ENCODE measurements at places on chromosomes 5 and 9.

GRCh38 chr9:115717298-115717697 is 436.3 kb upstream of the PAPPA start:
- DNase-seq = no peak

- DNase-seq = no peak
Measured at GRCh38 chr5:75433814-75434506, 77.5 kb downstream of the CERT1 start.

DNA sequence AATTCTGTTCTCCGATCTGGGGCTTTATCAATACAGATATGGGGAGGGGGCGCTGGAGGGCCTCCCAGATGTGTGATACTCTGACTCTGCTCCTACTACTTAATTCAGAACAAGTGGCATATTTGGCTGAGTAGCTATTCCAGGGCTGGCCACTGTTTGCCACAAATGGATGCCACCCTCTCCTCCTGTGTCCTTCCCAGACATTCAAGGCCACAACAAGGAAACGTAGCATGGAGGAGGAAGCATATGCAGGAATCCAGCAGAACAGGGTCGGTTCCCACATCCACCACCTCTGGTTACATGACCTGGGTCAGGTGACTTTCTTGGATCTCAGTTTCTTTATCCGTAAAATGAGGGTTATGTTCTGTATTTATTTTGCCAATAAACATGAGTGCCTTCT is 131.0 kb downstream of the GOLPH3 start:
- no peak for DNase-seq

DNA sequence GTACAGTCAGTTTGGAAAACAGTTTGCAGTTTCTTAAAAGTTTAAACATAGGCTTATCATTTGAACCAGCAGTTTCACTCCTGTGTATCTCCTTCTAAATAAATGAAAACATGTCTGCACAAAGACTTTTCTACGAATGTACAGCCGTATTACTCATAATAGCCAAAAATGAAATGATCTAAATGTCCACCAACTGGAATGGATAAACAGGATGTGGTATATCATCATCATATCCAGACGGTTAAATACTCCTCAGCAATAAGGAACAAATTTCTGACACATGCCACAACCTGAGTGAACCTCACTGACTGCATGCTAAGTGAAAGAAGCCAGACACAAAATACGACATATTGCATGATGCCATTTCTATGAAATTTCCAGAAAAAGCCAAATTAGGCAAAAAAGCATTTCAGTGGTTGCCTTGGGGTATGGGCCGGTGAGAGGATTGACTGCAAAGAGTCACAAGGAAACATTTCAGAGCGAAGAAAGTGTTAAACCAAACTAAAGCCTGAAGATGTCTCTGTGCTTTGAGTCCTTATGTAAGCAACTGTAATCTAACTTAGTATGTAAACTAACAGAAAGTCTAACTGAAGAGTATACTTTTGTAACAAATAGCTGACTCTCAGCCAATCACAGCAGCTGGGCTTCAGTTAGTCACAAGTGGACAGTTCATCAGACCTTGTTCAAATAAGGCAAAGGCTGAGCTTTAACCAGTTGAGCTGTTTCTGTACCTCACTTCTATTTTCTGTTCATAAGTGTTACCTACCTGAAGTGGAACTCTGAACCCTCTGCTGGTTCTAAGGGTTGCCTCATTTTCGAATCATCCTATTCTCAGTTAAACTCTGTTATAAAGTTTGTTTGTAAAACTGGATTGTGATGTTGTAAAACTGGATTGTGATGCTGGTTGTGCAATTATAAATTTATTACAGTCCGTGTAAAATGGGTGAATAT is 65.2 kb downstream of the TRIO start:
- no peak for DNase-seq

GRCh38 chr9:129422843-129423192 is 198.1 kb downstream of the C9orf50 start:
- no peak for DNase-seq

DNA sequence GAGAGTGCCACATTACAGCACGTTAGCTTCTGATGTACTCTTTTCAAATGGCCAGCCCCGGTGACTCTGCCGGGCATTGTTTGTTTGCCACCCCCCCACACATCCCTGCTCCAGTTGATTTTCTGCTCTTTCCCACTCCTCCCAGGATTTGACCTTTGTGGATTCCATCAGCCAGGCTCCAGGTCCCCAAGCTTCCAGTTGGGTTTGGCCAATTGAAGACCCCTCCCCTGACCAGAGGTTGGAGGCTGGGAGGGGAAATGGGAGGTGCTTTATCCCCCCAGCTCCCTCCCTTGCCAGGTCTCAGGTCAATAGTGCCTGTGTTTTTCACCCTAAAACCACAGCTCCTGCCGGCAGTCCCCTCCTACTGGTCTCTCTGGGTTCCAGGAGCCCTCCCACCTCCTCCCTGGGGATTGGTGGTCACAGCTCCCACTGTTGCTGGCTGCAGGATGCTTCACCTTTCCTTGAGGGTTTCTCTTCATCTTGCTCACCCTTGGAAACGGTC is 34.9 kb downstream of the IRF1 start:
- no peak for DNase-seq

- no peak for DNase-seq
Measured at GRCh38 chr9:109886041-109886440, 106.0 kb downstream of the PALM2AKAP2 start.

GRCh38 chr5:124105326-124105725 is 593.3 kb downstream of the CSNK1G3 start:
- no peak for DNase-seq

- no peak for DNase-seq
Measured at GRCh38 chr9:98942906-98943681, 613 bp upstream of the COL15A1 start.

- DNase-seq = peak; percentile 29
Measured at GRCh38 chr9:132670457-132671391, at the start of gene GTF3C4. GTF3C4 (plus strand) TSS chr9:132670464; CDS start chr9:132670599, 135 bp downstream.

DNA sequence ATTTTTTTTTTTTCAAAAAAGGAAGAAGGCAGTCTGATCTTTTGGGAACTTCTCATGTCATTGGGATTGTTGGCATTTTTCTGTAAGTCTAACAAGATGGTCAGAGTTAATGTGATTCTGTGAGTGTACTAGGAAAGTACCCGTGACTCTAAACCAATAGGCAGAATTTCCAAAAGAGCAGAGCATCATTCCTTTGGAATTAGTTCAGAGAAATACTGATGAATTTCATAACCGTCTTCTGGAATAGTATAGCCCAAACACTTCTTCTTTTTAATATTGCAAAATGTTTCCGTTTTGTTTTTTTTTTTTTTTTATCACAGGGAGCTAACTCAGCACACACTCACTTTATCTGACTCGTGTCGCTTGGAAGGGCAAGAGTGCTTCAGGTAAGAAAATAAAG is 407.4 kb downstream of the DTWD2 start:
- no peak for DNase-seq

DNA sequence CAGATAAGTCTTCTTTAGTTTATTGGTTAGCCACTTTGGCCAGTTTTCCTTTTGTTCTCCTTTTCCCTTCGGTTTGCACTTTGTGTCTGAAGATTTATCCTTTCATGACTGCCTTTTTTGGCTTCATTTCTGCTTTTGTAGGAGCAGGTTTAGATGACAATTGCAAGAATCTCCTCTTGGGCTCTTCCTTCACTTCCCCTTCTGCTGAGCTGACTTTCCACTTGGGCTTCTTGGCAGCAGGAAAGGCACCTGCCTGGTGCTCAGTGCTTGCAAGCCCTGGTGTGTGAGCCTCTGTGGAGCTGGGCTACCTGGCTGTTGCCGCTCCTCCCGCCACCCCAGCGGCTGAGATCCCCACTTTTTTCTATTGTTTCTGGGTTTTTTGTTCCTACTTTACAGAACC is 7.3 kb downstream of the CCDC112 start:
- DNase-seq = no peak

GRCh38 chr5:138737494-138738265 is 15.5 kb upstream of the CTNNA1 start:
- DNase-seq = no peak

- DNase-seq = no peak
Measured at GRCh38 chr9:27599102-27599869, 26.0 kb upstream of the C9orf72 start.

DNA sequence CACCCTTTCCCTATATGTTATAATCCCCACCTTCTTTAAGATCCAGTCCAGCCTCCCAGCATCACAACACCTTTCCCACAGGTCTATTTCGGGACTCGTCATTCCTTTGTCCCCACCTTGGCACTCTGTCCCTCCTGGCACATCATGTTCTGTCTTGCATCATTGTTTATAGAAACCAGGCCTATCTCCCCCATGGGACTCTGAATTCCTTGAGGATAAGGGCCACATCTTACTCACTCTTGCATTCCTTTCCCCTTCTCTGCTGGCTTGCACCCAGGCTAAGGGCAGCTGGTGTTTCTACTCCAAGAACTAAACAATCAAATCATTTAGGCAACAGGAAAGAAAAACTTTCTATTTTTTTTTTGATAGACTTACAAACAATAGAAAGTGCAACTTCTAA is 205.7 kb downstream of the AGTPBP1 start:
- DNase-seq = no peak

DNA sequence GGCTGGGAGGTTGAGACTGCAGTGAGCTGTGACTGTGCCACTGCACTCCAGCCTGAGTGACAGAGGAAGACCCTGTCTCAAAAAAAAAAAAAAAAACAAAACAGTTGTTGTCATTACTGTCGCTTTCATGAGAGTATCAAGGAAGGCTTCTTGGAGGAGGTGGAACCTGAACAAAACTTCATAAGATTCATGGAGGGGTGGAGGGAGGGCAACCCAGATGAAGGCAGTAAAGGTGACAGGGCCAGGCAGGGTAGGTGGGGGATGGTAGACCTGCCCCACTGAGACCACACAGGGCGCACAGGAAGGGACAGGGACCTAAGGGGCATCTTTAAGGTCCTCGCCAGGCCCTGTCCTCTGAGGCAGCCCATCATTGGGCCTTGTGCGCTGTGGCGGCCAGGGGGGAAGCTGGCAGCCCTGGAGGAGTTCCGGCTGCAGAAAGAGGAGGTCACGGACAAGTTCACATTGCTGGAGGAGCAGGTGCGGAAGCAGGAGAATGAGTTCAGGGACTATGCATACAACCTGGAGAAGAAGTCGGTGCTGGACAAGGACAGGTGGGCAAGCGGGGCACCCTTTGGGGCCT is 3.5 kb downstream of the CFAP157 start:
- DNase-seq = no peak

- DNase-seq = no peak
Measured at GRCh38 chr5:135504376-135504775, 31.4 kb downstream of the NEUROG1 start.

GRCh38 chr5:107820429-107820828 is 149.7 kb upstream of the EFNA5 start:
- DNase-seq = no peak

GRCh38 chr5:313265-313664 is 8.2 kb upstream of the AHRR start:
- no peak for DNase-seq

DNA sequence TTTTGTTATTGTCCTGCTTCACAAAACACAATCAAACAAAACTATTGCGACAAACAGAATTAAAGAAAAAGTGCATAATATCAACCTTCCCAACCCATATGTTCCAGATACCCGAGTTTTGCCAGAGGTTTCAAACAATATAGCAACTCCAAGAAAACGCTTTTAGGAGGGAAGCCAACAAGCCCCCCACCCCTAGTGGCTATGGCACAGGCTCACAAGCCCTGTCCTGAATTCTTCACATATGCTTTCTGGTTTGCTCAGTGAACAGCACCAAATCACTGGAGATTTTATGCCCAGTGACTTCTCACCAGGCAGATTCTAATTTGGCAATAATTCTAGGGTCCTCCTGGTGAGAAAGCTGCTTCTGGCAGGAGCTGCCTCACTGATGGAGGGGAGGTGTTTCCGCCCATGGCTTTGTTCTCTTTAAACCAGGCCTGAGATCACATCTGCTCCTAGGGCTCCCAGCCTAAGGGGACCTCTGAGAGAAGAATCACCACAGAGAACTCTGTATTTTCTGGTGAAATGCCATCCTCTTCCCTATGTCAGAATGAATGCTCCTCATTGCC is 1982.4 kb downstream of the EFNA5 start:
- no peak for DNase-seq

GRCh38 chr5:174545926-174546325 is 178.5 kb upstream of the MSX2 start:
- no peak for DNase-seq

DNA sequence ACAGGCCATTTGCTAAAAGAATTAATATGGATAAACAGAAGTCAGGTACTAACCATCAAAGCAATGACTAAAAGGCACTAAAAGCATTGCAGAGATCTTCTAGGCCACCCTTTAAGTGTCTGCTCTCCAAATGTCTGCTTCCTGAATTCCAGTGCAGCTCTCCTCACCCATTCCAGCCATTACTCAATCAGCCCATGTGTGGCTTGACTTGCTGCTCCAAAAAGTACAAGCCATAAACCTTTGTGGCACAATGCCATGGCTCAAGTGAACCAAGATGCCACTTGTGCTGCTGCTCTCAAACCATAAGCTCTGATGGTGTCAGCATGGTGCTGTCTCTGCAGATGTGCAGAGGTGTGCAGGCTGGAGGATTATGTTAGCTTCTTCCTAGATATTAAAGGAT is 290.2 kb upstream of the POU5F2 start:
- DNase-seq = no peak

DNA sequence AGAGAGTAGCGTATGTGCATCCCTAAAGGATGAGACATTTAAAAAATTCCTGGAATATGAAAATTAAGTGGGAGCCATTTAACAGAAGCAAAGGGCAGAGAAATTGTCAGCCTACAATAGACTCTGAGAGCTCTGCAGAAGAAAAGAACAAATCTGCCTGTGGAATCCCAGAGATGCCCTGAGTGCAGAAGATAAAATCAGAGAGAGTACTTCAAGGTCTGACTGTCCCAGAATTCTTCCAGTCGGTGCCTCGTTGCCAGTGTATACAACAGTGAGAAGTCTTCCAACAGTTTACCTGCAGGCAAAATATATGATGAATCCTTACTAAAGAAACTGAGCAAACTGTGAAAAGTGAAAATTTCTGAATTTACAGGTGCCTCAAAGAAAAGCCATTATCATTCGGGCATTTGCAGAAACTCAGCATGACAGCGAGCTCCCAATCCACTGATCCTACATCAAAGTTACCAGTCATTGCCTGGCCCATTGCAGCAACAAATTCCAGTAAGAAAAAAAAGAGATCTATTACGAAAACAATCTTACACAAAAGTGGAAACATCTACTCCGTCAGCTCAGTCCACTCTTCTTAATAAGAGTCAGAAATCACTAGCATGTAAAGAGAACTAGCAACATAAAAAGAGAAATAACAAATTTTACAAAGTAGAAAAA is 92.8 kb upstream of the VCAN start:
- no peak for DNase-seq

- no peak for DNase-seq
Measured at GRCh38 chr5:150438873-150439546, 10.5 kb downstream of the RPS14 start.

DNA sequence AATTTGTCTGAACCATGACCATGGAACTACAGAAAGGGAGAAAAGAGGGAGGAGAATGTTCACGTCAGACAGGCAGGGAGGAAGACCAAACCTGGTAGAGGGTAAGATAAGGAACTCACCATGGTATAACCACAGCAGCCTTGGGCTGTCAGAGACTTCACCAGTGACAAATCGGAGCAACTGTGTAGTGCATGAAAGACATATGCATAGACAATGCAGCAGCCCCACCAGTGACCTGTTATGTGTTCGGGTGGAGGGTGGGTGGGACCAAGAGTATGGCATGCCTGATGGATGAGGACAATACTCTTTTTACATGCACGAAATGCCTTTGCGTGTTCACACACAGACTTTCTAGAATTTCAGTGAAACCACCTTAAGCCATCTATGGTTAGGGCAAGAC is 221.8 kb upstream of the RASEF start:
- no peak for DNase-seq

All from activated T-helper 1 cell treated with anti-CD3 and anti-CD28 coated beads, Interleukin-2, amount 50 U/mL, for 16 hours (primary cell).